ENCODE measurements at places on chromosomes 1 and 21.

- no peak for DNase-seq
These were observed 15.1 kb upstream of the FOXJ3 start for GRCh38 chr1:42350086-42350485.

DNA sequence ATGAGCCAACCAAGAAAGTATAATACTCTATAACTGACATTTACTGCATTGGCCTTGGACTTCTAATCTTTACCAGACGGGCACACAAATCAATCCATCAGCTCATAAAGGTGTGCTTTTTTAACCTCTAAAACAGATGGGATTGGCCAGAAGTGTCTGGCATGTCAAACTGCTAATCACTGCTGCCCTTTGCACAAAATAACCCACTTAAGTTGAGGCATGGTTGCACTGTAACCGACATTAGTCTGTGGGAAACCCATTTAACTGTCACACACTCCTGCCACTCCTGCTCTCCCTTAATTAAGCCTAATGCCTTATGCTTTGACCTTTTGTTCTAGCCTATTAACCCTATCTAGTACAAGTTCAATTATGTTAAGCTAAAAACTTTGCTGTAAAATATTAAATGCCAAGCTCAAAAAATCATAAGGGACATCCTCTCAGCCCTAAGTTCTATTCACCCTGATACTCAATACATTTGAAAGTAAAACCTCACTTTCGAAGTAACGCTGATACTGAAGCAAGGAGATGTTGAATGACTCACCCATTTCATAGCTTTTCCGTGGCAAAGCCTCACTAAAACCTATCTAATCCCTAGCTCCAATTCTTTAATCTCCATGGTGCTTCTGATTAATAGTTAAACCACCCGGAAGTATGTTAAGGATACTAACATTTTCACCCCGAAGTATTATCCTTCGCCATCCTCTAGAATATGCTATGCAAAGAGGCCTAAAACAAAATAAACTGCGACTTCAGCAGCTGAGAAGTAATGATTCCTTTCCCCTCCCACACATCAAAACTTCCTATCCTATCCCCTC is 12.9 kb downstream of the NRIP1 start:
- no peak for DNase-seq

GRCh38 chr1:53238197-53239155 is at the start of gene MAGOH:
Gene MAGOH, minus strand, starts transcription at chr1:53238518. Its CDS starts 70 bp downstream, at chr1:53238448.
- peak; percentile 93 for DNase-seq

DNA sequence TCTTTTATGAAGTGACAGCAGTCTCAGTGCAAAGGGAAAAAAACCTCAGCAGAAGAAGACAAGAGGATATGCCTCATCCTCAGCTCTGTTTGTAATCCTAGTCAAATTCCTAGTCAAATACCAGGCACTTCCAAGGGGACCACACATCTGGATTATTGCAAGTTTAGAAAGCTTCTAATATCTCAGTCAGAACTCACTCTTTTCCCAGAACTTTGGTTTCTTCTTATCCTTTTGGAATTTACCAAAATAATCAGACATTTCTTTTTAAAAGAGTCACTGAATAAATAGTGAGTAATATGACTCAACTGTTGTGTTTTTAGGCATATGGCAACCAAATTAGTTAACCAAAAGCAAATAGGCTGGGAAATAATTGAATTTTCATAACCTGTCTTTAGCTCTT is 47.8 kb downstream of the PRRX1 start:
- no peak for DNase-seq

GRCh38 chr1:87899017-87899416 is 570.3 kb downstream of the LMO4 start:
- no peak for DNase-seq

- no peak for DNase-seq
These were observed 6.3 kb downstream of the BTG2 start for GRCh38 chr1:203311368-203312301.

DNA sequence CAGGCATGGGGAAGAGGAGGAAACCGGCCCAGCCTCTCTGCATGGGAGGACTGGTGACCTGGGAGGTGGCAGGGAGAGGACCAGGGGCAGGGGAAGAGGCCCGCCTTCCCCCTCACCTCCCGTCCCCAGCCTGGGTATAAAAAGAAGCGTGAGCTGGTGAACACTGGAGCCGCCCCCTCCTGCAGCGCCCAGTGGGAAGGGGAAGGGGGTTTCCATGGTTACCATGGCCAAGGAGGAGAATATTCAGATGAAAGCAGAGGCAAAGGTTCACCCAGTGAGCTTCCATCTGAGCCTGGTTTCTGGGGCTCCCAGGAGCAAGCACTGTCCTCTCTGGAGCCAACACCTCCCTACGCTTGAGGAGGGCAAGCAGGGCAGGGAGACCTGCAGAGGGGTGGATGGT is 54.9 kb downstream of the ACOT7 start:
- DNase-seq = no peak

DNA sequence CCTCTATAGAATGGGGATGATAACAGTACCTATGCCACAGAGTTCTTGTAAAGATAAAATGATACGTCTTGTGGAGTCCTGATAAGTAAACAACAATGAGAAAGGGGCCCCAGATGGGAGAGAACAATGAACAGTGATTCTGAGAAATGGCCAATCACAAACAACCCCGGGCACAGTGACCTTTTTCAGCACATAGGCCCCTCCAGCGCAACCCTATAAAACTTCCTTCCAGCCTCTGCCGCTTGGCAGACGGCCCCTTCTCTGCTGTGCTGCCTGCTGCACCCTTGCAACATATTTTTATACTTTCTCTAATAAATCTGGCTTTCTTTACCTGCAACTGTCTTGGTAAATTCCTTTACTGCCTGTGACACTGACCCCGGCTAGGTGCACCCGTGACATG is 8.9 kb downstream of the RCAN1 start:
- DNase-seq = no peak

GRCh38 chr21:21715266-21715969 is 717.2 kb downstream of the NCAM2 start:
- DNase-seq = no peak

GRCh38 chr1:50720457-50721053 is 239.5 kb downstream of the FAF1 start:
- no peak for DNase-seq

DNA sequence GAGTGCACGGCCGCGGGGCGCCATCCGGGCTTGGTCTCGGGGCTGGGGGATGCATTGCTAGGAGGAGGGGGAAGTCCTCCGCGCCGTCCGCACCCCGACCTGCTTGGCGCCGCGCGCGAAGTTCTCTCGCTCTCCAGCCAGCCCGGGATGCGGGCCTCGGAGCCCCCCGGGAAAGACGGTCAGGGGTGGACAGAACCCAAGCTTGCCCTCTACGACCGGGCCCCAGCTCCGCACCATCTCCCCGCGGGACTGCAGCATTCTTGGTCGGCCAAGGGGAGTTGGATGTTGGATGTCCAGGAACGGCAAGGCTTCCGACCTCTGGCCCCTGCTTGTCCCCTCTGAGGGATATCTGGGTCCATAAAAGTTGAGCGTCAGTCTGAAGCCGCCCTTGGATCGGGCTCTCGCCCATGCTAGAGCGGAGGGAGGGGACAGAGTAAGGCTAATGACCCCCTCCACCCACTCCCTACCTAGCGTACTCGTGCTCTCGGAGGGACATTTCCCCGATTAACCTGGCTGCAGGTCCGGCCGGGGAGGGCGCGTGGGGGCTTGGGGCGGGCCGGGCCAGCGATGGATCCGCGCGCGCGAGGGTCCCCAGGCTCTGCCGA is 522 bp downstream of the DISP3 start:
- no peak for DNase-seq

GRCh38 chr1:55320891-55321290 is 105.7 kb upstream of the USP24 start:
- no peak for DNase-seq

DNA sequence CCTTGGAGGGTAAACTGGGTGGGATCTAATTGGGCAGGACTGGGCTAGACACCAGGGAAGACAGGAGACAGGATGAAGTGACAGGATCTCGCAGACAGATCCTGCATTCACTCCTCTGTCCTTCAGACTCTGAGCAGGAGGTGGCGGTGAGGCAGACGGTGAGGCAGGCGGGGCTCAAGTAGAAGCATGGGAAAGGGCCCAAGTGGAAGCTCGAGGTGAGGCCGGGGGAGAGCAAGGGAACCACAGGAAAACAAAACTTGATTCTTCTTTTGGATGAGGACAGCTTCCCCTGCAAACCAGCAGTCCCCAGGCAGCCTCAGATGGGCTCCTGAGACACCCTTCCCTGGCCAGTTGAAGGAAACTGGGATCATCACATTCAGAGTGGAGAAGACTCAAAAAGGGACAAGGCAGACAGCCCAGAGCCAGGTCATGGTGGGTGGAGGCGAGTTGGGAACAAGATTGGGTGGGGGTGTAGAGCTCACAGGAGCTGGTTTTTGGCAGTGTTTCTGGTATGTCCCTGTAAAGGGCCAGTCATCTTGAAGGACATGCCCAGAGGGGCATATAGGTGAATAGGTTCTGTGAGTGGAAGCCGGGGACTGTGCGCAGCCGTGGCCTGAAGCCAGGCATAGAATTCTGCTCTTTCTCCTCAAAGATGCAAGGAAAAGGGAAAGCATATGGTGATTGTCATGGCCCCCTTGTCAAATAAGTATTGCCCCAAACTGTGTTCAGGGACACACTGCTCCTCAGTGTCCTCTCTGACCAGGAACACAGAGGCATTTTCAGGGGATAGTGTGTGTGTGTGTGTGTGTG is 18.0 kb downstream of the INKA2 start:
- no peak for DNase-seq

GRCh38 chr1:244350027-244350426 is 101.7 kb downstream of the ADSS2 start:
- peak; percentile 23 for DNase-seq

- no peak for DNase-seq
These were observed 102.6 kb downstream of the SELENOF start for GRCh38 chr1:86811142-86811924.

DNA sequence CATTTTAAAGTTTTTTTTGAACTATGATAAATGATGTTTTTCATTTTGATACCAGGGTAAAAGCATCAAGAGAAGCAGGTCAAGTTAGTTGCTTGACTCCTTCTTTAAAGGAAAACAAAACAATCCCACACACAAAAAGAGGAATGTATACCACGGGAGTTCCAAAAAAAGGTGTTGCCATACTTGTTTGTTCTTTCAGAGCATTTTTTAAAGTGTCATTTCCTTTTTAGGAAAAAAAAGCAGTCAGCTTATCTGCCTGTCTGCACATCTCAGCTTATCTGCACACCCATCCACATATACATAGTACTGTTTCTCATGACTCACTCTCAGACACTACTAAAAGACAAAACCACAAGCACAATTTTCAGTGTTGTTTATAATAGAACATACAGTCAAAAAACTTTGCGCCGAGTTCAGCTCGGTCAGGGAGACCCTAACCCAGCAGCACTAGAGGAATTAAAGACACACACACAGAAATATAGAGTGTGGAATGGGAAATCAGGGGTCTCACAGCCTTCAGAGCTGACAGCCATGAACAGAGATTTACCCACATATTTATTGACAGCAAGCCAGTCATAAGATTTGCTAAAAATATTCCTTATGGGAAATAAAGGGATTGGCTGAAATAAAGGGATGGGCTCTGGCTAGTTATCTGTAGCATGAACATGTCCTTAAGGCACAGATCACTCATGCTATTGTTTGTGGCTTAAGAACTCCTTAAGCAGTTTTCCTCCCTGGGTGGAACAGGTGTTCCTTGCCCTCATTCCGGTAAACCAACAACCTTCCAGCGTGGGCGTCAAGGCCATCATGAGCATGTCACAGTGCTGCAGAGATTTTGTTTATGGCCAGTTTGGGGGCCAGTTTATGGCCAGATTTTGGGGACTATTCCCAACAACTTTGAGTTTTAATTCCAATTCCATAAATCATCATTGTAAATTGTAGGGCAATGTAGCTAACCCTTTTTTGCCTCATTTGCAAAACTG is 11.4 kb upstream of the MNDA start:
- DNase-seq = no peak

GRCh38 chr1:69673321-69673720 is 105.6 kb downstream of the LRRC7 start:
- no peak for DNase-seq

DNA sequence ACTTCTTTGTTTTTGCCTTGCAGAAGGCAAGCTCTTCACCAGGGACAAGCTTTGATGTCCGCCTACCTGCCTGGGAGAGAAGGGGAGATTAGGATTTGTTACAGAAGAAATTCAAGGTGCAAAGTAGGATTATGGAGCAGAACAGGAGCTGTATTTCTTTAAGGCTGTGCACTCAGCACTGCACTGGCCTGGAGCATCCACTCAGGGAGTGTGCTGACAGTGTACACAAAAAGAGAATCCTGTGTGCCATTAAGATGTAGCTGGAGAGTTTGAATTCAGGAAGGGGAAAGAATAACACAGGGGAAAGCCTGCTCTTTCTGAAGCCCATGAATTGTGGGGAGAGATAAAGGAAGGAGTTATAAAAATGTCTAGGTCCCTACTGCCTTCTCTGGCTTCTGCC is 137.7 kb upstream of the ETS2 start:
- DNase-seq = no peak

- DNase-seq = peak; percentile 61
These were observed 9.9 kb downstream of the TGFBR3 start for GRCh38 chr1:91876040-91876470.

- DNase-seq = no peak
These were observed 146.4 kb upstream of the BEND5 start for GRCh38 chr1:48923116-48923515.

GRCh38 chr1:42392255-42392654 is 11.7 kb downstream of the RIMKLA start:
- DNase-seq = no peak

DNA sequence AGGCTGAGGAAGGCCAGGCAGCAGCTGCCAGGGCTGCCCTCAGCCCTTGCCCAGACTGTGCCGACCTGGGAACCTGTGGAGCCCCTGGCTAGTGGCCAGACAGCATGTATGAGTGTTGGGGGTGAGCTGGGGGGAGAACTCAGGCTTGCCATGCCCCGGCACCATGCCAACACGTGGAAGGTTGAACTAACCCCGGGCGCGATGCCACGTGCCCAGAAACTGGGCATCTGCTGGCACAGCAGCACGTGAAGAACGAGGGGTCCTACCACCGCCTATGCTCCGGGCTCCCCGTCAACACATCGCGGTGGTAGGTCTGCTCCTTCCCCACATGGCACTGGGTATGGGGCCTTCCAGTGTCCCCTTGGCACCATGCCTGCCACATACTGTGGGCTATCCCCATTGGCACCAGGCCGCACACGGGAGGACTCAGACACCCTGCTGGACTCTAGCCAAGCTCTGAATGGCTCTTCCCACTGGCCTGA is 68.7 kb downstream of the CASZ1 start:
- DNase-seq = no peak

GRCh38 chr1:159993911-159994310 is 37.9 kb downstream of the PIGM start:
- DNase-seq = no peak

GRCh38 chr1:63969441-63969901 is 195.7 kb downstream of the ROR1 start:
- DNase-seq = no peak

- no peak for DNase-seq
These were observed 5.6 kb upstream of the TSPEAR start for GRCh38 chr21:44716984-44717383.
